ENCODE measurements at places on chromosomes 12 and 14.

GRCh38 chr12:98146487-98146886 is 368.9 kb upstream of the TMPO start:
- DNase-seq, result no peak

DNA sequence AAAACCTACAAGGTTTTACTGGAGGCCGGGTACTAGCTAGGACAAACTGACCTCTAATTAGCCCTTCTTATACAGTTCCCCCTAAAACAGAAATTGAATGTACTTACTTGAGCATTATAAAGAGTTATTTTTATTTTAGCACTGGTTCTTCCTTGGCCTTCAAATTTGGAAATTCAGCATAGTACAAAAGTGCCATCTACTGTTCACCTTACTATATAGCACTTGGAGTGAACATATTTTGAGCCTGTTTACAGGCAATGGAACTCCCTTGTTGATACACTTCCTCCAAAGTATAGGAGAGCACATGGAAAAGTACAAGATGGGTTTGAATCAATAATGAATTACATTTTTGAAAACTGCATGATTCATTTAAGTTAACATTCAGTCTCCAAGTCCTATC is 3.9 kb upstream of the POC1B start:
- no peak for DNase-seq

- DNase-seq, result no peak
Observed at GRCh38 chr12:43362910-43363694, 188.9 kb downstream of the ADAMTS20 start.

- DNase-seq, result no peak
Observed at GRCh38 chr12:106870116-106870515, 85.6 kb upstream of the TMEM263 start.

- no peak for DNase-seq
Observed at GRCh38 chr12:75481013-75481705, 604 bp downstream of the GLIPR1 start.

DNA sequence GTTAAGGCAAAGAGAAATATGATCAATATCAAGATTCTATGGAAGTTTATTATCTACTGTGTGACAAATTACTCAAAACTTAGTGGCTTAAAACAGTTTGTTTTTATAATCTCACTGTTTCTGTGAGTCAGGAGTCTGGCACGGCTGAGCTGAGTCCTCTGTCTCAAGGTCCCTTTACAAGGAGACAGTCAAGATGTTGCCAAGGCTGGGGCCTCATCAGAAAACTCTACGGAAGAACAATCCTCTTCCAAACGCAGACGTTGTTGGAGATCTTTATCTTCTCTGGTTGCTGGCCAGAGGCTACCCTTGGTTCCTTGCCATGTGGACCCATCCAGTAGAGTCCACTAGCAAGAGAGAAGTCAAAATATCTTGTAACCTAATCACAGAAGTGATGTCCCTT is 100.6 kb upstream of the CCND2 start:
- no peak for DNase-seq

DNA sequence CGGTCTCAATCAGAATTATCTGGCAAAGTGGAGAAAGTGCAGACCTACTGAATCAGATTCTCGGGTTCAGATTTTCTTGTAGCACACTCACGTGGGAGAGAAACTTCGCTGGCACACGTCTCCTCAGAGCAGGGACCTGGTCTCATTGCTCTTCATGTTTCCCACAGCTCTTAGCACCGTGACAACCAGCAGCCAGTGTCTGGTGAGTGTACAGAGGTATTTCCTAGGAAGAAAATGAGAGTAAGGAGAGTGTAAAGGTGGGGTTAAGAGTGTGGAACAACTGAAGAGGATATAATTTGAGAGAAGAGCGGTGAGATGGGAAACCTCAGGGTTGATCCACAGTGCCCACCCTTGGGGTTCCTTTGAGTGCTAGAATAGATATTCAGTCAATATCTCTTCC is 89.2 kb downstream of the ARF6 start:
- no peak for DNase-seq

DNA sequence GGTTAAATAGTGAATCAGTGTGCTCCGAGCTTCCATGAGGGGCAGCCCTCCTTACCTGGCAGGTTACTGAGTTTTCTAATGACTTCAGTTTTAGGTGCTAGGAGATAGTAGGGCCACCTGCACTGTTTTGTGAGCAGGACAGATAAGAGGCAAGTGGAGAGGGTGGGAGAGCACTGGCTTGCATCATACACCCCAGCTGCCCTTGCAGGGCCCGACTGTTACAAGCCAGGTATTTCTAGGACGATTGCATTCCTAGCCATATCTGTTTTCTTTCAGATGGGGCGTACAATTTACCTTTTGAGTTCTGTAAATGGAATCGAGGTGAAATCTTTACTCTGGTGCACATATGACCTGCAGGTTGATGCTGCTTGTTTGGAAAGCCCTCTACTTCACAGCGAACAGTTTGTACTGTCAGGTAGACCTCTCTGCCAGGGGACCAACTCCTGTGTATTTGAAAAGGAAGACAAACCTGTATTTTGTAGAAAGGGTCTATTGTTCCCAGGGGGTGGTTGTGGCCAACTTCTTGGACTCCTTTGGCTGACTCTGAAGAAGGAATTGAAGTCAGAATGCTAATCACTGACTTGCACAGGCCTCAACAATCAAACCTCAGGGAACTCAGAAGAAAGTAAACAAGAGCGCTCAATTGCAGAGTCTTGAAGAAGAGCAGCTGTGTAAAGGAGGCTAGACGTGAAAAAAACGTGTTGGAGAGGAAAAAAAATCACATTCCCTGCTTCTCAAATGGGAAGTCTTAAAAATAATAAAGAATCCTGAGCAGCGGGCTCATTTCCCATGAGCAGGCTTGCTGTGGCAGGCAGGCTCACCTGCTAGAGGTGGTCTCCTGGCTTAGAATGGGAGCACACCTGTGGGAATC is 57.3 kb downstream of the ETV6 start:
- DNase-seq, result no peak

- DNase-seq, result peak; percentile 17
Observed at GRCh38 chr12:40107803-40108620, 2.1 kb upstream of the SLC2A13 start.

DNA sequence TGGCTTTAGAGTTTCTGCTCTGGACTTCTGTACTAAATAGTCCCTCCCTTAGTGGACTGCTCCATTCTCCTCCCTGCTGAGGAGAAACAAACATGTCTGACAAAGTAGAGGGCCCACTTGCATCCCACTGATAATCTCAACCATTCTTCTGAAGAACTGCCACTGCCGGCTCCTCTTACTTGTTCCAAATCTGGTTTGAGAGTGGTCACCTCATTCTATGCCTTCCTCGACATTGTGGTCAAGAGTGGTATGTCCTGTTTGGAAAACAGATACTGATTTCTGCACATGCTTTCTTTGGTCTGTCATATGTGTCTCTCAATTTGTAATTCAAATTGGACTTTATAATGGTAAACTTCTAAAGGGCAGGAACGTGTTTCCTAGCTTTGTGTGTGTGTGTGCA is 36.3 kb upstream of the PLEKHA5 start:
- no peak for DNase-seq

All from effector memory CD4-positive, alpha-beta T cell (primary cell).